Stomach (tissue), 19 donors: ENCODE measurements at places on chromosomes 6 and 20. TPM values are rescaled to one million over a fixed set of nuclear protein-coding genes. Genes with fewer than 3 reads are reported as not detected.
A peak's percentile ranks its signal among the peaks of the same experiment; 100 is the strongest.

DNA sequence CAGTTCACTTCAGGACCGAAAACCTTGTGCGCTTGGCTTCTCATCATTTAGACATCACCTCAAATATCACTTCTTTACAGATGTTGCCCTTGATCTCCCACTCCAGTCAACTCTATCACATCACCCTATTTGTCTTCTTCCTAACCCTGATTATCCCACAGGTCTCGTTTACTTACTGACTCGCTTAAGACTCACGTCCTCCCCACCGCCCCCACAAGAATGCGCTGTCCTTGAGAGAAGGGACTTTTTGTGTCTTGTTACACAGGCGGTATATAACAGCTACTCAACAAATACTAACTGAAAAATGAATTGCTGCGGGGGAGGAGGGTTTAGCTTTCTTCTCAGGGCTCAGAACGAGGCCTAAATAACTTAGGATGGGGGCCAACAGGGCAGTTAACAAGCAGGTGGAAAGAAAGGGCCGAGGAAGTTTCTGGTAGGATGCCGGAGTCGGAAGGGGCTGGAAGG, 527 bp downstream of the TOMM34 start:
- peak overlapping the region; percentile 86 for H3K27ac ChIP-seq
- peak overlapping the region; percentile 83 for H3K4me3 ChIP-seq
- H3K27me3 ChIP-seq, result no peaks in the 10 kb centered on the region
- H3K4me1 ChIP-seq, result peaks cover 42% of the 10 kb centered on the region
- H3K36me3 ChIP-seq, result peaks cover 22% of the 10 kb centered on the region

DNA sequence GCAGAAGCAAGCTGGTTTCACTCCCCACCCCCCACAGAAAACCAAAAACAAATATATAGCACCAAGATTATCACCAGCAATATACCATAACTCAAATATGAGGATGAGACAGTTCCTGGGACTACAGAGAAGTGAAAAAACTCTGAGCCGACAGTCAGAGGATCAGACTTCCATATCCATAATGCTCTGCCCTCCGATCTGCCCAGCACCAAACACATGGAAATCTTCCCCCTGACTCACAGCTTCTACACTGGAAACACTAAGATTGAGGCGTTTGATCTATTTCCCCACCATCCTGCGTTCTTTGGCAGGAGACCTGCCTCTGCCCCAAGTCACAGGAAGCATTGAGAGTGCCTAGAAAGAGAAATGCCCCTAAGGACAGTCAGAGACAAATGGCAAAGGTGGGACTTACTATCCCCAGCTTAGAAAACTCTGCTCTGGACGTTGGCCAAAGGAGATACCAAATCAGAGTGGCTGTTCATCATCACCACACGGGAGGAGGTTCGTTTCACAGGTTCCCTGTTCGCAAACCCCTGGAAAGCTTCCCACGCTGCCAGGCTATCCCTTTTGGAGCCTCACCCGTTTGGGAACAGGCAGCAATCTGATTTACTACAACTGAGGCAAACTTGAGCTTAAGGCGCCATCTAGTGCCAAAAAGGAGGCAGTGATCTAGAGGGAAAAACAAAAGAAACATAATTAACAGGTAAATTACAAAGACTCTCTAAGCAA, 48.7 kb upstream of the SRSF6 start:
- DNase-seq, result peak; percentile 10
- no peak overlapping the region for H3K4me3 ChIP-seq
- no peaks in the 10 kb centered on the region for H3K36me3 ChIP-seq
- H3K4me1 ChIP-seq, result no peaks in the 10 kb centered on the region
- peaks cover 4% of the 10 kb centered on the region for H3K27me3 ChIP-seq

OARD1 gene
- 26.4 TPM for total RNA-seq

GATA5 gene
- total RNA-seq, result not detected

DNA sequence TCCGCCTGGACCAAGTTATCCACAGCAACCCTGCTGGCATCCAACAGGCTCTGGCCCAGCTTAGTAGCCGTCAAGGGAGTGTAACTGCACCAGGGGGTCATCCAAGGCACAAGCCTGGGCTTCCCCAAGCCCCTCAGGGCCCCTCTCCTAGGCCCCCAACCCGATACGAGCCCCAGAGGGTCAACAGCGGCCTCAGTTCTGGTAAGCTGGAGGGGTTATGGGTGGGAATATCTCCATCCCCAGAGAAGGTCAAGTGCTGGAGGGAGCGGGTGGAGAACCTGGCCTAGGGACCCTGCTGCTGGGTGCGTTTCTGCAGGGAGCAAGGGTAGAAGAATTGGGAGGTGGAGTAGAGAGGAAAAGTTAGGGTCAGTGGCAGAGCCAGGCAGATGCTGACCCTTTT, 12.9 kb downstream of the PRRC2A start:
- H3K27ac ChIP-seq, result no peak overlapping the region
- DNase-seq, result no peak
- H3K27me3 ChIP-seq, result no peaks in the 10 kb centered on the region
- H3K4me1 ChIP-seq, result no peaks in the 10 kb centered on the region
- H3K4me3 ChIP-seq, result no peak overlapping the region

- H3K4me1 ChIP-seq, result no peaks in the 10 kb centered on the region
- DNase-seq, result no peak
- no peaks in the 10 kb centered on the region for H3K27me3 ChIP-seq
Measured at GRCh38 chr6:144777249-144777648, 492.1 kb downstream of the UTRN start.

- no peaks in the 10 kb centered on the region for H3K36me3 ChIP-seq
- H3K4me1 ChIP-seq, result no peaks in the 10 kb centered on the region
- no peaks in the 10 kb centered on the region for H3K27me3 ChIP-seq
- H3K27ac ChIP-seq, result no peak overlapping the region
- DNase-seq, result no peak
- H3K4me3 ChIP-seq, result no peak overlapping the region
Measured at GRCh38 chr6:157449610-157450009, 68.6 kb downstream of the ZDHHC14 start.

ANKRD66 gene
- total RNA-seq, result not detected

DNA sequence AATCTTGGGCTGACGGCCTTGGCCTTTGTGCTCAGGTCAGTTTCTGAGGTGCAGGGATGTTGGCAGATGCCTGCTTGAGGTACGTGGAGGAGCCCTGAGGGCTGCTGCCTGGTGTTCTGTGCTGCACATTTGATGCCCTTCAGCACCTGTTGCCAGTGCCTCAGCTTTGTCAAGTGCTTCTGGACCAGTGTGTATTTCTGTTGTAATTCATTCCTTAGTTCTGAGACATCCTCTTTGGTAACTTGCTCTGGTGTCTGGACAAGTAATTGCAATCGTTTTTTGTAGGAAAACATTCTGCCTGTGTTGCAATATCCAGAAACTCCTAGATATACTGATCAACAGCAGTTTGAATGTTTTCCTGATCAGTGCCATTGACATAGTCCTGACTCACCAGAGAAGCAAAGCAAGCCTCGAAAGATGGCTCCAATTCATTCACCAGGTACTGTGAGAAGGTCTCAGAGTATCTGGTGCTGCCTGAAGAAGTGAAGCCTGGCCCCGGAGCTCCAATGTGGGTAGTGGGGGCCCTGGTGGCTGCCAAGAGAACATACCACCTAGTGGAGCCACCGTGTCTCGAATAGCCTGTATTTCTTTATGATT, 26.7 kb downstream of the ZNF337 start:
- no peak overlapping the region for H3K4me3 ChIP-seq
- no peak overlapping the region for H3K27ac ChIP-seq
- peaks cover 25% of the 10 kb centered on the region for H3K36me3 ChIP-seq
- DNase-seq, result no peak

GRCh38 chr6:36347621-36348020, 10.9 kb upstream of the BNIP5 start:
- H3K4me1 ChIP-seq, result peaks cover 15% of the 10 kb centered on the region
- DNase-seq, result peak; percentile 56
- H3K27me3 ChIP-seq, result no peaks in the 10 kb centered on the region

AIF1 gene
- total RNA-seq, result 3.2 TPM

DNA sequence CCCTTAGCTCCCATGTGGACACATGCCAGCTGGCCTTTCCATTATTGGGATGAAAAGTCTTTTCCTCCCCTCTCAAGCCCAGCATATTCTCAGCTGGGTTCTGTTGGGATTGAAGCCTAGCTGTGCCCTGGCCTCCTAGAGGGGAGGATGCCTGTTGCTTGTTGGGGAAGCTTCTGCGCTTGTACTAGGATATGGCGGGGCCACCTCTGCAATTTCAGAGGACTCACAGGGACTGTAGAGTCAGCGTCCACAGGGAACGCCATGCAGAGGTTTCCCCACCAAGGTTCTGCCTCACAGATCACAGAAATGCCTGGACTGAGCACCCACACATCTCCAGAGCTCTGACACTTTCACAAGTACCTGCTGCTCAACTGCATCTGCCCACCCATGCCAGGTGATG, 288.7 kb upstream of the FOXQ1 start:
- no peak overlapping the region for H3K4me3 ChIP-seq
- no peaks in the 10 kb centered on the region for H3K36me3 ChIP-seq

NEDD9 gene
- total RNA-seq, result 57.8 TPM

GRCh38 chr20:42739683-42740082, 450.0 kb downstream of the PTPRT start:
- H3K4me1 ChIP-seq, result no peaks in the 10 kb centered on the region
- no peaks in the 10 kb centered on the region for H3K36me3 ChIP-seq
- DNase-seq, result no peak
- H3K27ac ChIP-seq, result no peak overlapping the region

DNA sequence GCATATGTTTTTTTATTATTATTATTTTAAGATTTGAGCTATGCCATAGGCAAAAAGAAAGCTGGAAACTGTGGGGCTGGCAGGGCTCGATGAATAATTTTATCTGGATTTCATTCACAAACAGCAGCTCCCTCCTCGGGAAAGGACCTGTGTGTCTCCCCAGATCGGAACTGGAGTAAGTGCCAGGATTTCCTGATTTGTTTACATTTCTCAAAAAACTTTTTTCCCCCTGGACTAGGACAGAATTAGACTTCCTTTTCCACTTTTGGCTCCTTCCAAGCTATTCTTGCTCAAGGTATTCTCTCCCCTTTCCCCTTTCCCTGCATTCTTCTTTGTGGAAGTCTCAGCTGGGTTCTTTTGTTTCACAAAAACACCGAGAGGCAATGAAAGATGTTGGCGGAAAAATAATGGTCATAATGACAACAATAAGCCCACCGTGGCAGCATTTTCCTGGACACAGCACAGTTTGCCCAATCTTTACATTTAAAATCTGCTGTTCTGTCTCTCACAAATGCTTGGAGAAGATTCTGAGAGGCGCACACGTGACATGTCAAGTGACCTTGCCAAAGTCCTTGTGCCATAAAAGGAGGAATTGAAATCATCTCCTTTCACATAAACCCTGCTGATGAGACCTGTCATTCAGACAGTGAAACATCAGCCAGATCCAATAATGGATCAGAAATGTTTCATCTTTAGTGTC, 85.8 kb upstream of the PREP start:
- H3K4me1 ChIP-seq, result peaks cover 20% of the 10 kb centered on the region
- H3K27ac ChIP-seq, result peak overlapping the region; percentile 46

GRCh38 chr6:17159240-17159639, 57.4 kb downstream of the STMND1 start:
- H3K36me3 ChIP-seq, result no peaks in the 10 kb centered on the region
- H3K27me3 ChIP-seq, result no peaks in the 10 kb centered on the region
- peak; percentile 16 for DNase-seq
- no peak overlapping the region for H3K27ac ChIP-seq

GRCh38 chr20:33832103-33832804, 21.1 kb downstream of the CHMP4B start:
- no peak for DNase-seq
- H3K4me1 ChIP-seq, result peaks cover 72% of the 10 kb centered on the region
- H3K27me3 ChIP-seq, result no peaks in the 10 kb centered on the region
- H3K36me3 ChIP-seq, result no peaks in the 10 kb centered on the region

PDYN gene
- total RNA-seq, result not detected

GRCh38 chr6:96213784-96214183, 198.0 kb downstream of the FUT9 start:
- no peak overlapping the region for H3K4me3 ChIP-seq
- no peak for DNase-seq
- no peaks in the 10 kb centered on the region for H3K27me3 ChIP-seq
- no peaks in the 10 kb centered on the region for H3K4me1 ChIP-seq
- H3K36me3 ChIP-seq, result no peaks in the 10 kb centered on the region

DNA sequence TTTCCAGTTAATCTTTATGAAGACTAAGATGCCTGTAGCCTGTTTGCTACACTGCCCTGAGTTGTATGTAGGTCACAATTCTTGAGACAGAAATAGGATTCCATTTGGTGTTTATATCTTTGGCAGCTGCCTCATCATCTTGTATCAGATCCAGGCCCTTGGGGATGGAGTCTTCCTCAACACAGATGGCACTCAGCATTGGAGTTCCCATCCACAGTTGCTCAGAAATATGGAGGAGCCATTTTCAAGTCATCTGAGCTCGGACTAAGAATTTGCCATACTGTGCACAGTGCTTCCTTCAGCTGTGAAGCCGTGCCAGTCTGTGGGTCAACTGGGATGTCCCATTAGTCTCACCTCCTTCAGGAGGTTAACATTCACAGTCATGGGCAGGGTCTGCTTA, 156.6 kb downstream of the ZDHHC14 start:
- peaks cover 36% of the 10 kb centered on the region for H3K4me1 ChIP-seq
- H3K27me3 ChIP-seq, result no peaks in the 10 kb centered on the region
- no peak overlapping the region for H3K27ac ChIP-seq
- no peak overlapping the region for H3K4me3 ChIP-seq

DNA sequence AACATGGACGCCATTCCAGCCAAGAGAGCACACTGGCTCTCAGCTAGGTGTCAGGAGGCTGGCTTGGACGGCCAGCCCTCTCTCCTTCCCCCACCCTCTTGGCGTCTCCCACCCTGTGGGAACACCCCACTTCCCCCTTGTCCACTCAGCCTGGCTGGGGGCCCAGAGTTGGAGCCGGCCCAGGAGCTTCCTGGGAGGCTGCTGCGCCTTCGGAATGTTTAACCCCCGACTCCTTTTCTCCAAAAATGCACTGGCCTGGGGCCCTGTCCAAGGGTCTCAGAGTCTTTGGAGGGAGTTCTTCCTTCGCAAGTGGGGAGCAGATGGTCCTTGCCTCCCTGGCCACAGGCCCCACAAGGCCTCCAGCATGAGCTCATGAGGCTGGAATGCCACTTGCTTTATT, 4.1 kb downstream of the ADAM33 start:
- H3K4me1 ChIP-seq, result peaks cover 53% of the 10 kb centered on the region
- peak overlapping the region; percentile 61 for H3K27ac ChIP-seq
- no peak overlapping the region for H3K4me3 ChIP-seq
- H3K36me3 ChIP-seq, result peaks cover 33% of the 10 kb centered on the region
- no peaks in the 10 kb centered on the region for H3K27me3 ChIP-seq
- DNase-seq, result peak; percentile 85
